ENCODE measurements at places on chromosomes 6 and 20. TPM values are rescaled to one million over a fixed set of nuclear protein-coding genes. Genes with fewer than 3 reads are reported as not detected.

GABRR1 gene
- polyA plus RNA-seq: 0.07 TPM

AIF1 gene
- 24.5 TPM for polyA plus RNA-seq

PI16 gene
- polyA plus RNA-seq: 7.7 TPM

COL12A1 gene
- polyA plus RNA-seq: 165 TPM

- no peak for DNase-seq
These were observed 394.0 kb downstream of the LAMA2 start for GRCh38 chr6:129276986-129277385.

DNA sequence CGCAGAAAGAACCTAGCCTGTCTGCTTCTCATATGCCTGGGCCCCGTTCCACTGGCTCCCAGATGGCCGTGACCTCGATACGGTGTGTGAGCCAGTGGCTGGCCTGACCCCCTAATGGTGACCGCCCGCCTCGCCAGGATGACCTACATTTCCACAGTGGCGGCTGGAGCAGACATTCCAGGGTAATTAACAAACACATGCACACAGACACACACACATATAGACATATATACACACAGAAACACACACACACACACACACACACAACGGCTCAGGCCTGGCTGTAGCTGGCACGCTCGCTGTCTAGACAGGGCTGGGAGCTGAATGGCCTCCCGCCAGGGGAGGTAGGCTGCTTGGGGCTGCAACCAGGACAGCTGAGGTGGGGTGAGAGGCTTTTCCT is 227.1 kb downstream of the ANKRD60 start:
- peak; percentile 82 for DNase-seq

DNA sequence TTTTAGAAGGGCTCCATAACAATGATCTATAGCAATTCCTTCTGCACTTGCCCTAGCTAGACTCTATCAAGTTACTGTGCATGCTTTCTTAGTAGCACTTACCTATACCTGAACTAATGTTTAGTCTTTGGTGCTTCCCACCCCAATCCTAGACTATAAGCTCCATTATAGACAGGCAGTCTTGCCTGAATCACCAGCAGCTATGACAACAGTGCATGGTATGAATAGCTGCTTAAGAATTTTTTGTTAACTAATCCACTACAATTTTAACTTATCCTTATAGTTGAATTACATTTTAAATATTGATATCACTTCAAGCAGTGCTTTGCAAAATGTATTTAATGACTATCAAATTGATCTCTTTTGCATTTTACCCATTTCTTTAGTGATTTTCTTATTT is 164.3 kb downstream of the RPS12 start:
- DNase-seq: no peak

- no peak for DNase-seq
These were observed 33.3 kb upstream of the CITED2 start for GRCh38 chr6:139407718-139408222.

- no peak for DNase-seq
These were observed 42.6 kb downstream of the PRKN start for GRCh38 chr6:162684961-162685360.

DNA sequence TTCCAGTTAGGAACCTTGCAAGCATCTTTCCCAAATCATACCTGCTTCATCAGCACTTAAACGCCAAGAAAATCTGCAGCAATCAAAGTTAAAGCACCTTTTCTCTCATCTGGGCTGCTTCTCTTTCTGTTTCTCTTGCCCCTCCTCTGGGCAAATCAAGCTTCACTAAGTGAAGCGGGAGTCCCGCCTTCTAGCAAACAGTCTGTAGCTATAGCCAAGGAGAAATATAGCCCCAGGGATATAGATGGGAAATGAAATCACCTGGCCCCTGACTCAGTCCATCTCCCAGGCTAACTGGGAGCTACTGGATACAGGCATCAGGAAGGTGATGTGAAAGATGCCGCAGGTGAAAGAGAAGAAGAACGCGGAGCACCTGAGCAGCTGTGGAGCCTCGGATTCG is 481.9 kb downstream of the C6orf118 start:
- no peak for DNase-seq

GRCh38 chr20:25023356-25023755 is 30.8 kb upstream of the APMAP start:
- no peak for DNase-seq

- DNase-seq: no peak
These were observed 763 bp downstream of the C6orf47 start for GRCh38 chr6:31659649-31660380.

DNA sequence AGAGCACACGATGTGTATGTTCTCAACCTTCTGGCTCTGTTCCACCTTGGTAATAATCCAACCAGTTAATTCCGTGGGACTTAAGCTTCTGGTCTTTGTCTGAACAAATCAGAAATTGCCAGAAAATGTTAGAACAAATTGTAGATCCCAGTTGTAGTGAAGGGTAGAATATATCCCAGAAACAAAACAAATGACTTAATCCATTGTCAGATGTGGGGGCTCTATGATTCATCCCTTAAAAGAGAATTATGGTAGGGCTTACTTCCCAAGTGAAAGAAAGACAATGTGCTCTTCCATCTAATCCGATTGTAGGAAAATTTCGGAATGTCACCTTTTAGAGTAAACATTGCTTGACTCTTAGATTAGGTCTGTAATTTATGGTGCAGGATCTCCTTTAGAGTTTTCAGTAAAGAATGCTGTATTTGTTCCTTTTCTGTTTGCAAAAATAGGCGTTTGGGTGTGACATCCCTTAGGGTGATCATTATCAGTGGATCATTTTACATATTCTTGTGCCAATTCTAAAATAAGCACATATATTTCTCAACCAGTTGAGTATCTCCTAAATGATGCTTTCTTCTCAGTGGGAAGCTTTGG is 234.5 kb upstream of the ZNF217 start:
- peak; percentile 41 for DNase-seq

DNA sequence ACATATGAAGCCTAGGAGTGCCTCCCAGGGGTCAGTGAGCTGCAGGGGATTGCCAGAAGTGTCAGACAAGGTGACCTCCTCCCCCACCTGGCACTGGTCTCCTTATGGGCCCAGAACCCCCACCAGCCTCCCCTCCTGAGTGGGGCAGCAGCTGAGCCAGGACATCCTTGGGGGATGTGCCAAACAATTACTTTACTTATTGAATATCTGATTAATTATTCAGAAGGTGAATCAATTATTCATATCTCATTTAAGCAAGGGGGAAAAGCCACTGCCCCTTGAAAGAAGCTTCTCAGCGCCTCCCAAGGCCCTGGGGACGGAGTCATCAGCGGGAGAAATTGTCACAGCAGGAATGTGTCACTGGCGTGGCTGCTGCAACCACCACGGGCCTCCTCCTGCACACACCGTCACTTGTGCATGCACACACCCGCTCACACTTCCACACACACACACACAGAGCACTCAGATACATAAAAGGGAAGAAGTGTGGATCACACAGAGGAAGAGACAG is 123.4 kb upstream of the MAFB start:
- DNase-seq: no peak

Measured in ovary (tissue), 10 donors.